ENCODE measurements at places on chromosomes 5 and 9. TPM values are rescaled to one million over a fixed set of nuclear protein-coding genes. Genes with fewer than 3 reads are reported as not detected.

DNA sequence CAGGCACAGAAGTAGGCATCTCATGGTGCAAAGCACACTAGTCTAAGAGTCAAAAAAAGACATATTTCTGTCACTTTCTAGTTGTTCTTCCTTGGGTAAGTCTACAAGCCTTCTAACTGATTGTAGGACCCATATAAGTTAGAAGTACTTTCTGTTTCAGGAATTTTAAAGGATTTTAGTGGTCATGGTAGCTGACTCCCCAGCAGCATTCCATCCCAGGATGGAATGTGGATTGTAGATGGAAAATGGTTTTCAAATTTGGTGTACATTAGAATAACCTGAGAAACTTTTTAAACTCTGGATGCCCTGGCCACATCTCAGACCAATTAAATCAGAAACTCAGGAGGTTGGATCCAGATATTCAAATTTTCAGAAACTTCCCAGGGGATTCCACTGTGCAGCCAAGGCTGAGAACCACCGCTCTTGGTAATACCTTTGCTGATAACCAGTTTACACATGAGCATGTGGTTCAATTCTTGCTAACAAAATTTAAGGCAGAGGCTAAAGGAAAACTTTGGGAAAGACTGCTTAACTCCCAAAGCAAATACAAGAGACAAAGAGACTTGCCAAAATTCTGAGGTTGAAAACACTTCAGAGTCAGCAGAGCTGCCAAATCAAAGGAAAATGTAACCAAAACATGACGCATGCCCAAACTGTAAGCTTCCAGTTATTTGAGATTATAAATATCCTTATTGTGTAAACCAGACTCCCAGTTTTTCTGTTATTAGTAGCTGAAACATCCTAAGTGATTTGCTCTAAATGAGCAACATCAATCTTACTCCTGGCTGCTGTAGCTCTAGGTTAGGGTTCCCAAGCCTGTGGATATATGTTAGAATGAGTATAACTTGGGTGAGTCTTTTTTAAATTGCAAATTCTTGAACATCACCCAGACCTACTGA is 145.4 kb upstream of the MTAP start:
- no peak overlapping the region for H3K4me3 ChIP-seq
- H3K36me3 ChIP-seq, result no peaks in the 10 kb centered on the region
- no peak for DNase-seq
- H3K4me1 ChIP-seq, result no peaks in the 10 kb centered on the region

- H3K4me3 ChIP-seq, result no peak overlapping the region
- no peaks in the 10 kb centered on the region for H3K36me3 ChIP-seq
- no peak overlapping the region for H3K27ac ChIP-seq
Measured at GRCh38 chr9:92962846-92963245, 15.5 kb downstream of the FGD3 start.

DNA sequence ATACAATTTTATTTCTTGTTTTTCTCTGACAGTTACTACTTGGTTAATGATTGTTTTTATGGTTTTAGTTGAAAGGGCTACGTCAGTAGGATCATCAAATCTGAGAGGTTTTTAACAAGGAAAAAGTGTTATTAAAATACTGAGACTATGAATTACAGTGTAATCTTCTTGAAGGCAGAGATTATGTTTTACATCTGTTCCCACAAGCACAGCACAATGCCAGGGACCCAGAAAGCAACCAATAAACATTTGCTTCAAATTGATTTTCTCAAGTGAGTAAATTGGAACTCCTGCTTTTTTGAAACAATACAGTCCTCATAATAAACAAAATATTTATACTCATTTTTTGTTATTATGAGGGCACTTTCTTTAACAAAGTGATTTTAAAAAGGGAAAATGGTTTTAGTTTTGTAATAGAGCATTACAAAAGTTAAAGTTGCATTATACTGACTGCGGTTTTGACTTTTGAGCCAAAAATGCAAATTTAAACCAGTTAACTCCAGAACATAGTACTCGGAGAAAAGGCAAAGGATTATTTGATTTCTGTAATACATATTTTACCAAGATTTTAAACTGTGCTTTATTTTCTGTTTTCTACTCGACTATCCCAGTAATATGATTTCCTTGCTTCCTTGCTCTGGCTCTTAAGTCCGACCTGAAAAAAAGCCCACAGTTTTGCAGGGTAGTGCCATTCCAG is 176.9 kb downstream of the GDNF start:
- H3K27ac ChIP-seq, result no peak overlapping the region
- H3K36me3 ChIP-seq, result no peaks in the 10 kb centered on the region
- H3K4me3 ChIP-seq, result no peak overlapping the region
- no peak for DNase-seq
- no peaks in the 10 kb centered on the region for H3K27me3 ChIP-seq
- no peaks in the 10 kb centered on the region for H3K4me1 ChIP-seq

GRCh38 chr9:124769549-124770358 is 1.4 kb downstream of the NR6A1 start:
- no peaks in the 10 kb centered on the region for H3K27me3 ChIP-seq
- no peaks in the 10 kb centered on the region for H3K4me1 ChIP-seq
- H3K4me3 ChIP-seq, result peak overlapping the region; percentile 83
- DNase-seq, result no peak

GRCh38 chr5:167934551-167934971 is 356.9 kb upstream of the WWC1 start:
- peak overlapping the region; percentile 78 for H3K27ac ChIP-seq
- H3K4me1 ChIP-seq, result no peaks in the 10 kb centered on the region
- no peaks in the 10 kb centered on the region for H3K36me3 ChIP-seq
- no peak for DNase-seq
- no peaks in the 10 kb centered on the region for H3K27me3 ChIP-seq

- H3K27me3 ChIP-seq, result no peaks in the 10 kb centered on the region
- no peak overlapping the region for H3K27ac ChIP-seq
- H3K4me1 ChIP-seq, result no peaks in the 10 kb centered on the region
- no peaks in the 10 kb centered on the region for H3K36me3 ChIP-seq
Measured at GRCh38 chr5:110823571-110823970, 84.8 kb downstream of the SLC25A46 start.

GRCh38 chr9:97534961-97535594 is 33.6 kb downstream of the TMOD1 start:
- no peak overlapping the region for H3K4me3 ChIP-seq
- no peak for DNase-seq
- H3K4me1 ChIP-seq, result peaks cover 50% of the 10 kb centered on the region
- H3K27me3 ChIP-seq, result no peaks in the 10 kb centered on the region

GRCh38 chr5:61229416-61229815 is 67.1 kb upstream of the SMIM15 start:
- no peak for DNase-seq
- no peak overlapping the region for H3K4me3 ChIP-seq
- H3K27ac ChIP-seq, result no peak overlapping the region
- no peaks in the 10 kb centered on the region for H3K36me3 ChIP-seq
- no peaks in the 10 kb centered on the region for H3K4me1 ChIP-seq
- H3K27me3 ChIP-seq, result no peaks in the 10 kb centered on the region

DNA sequence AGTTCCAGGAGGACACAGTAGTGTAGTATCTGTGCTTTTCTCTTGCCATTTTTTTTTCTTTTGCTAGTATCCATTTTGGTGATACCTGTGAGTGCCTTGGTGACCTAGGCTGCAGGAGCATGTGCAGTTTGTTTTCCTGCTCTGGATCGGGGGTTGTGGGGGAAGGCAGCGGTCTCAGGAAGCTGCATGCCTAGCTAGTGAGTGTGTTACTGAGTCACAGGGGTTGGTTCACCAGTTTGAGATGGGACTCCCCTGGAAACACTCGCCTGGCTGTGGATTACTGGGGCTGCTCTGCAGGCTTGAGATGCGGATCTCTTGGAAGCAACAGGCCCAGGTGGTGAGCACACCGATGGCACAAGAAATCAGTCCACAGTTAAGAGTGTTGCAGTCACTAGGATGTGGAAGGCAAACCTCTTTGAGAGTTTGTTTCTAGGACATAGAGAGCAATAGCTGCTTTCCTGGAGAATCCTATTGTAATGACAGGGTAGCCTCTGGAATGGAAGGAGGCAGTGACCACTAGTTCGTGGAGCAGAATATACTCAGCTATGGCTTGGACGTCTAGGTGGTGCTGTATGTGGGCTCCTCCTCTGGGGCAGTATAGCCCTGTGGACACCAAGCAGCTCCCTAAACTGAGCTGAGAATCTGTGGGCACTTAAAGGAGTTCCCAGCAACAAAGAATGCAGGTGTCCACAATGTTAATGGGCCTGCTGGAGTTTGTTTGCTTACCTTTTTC is 20.0 kb upstream of the SPATA31E1 start:
- no peaks in the 10 kb centered on the region for H3K27me3 ChIP-seq
- H3K4me3 ChIP-seq, result no peak overlapping the region
- H3K4me1 ChIP-seq, result no peaks in the 10 kb centered on the region
- no peak for DNase-seq
- H3K36me3 ChIP-seq, result no peaks in the 10 kb centered on the region

- no peak overlapping the region for H3K27ac ChIP-seq
- H3K27me3 ChIP-seq, result no peaks in the 10 kb centered on the region
- H3K4me3 ChIP-seq, result no peak overlapping the region
- no peaks in the 10 kb centered on the region for H3K36me3 ChIP-seq
Measured at GRCh38 chr9:32587901-32588300, 14.9 kb upstream of the NDUFB6 start.

- H3K27me3 ChIP-seq, result no peaks in the 10 kb centered on the region
- H3K4me1 ChIP-seq, result peaks cover 14% of the 10 kb centered on the region
- H3K36me3 ChIP-seq, result no peaks in the 10 kb centered on the region
Measured at GRCh38 chr9:137353223-137354152, 51.4 kb upstream of the NRARP start.

DNA sequence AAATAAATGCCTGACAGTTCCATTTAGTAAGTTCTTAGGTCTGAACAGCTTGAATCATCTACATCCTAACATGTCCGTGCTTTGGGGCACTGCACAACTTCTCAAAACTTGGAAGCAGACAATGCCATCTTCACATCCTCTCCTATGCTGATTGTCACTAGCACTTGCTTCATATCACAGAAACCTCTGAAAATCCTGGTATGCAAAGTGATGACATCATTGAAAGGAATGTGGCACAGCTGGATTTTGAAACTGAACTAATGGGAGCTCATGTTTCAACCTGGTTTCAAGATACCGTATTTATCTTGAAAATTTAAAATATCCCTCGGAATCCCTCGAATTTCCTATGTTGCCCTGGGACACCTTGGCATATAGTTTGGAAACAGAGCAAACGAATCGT is 490.2 kb upstream of the DAP start:
- H3K27ac ChIP-seq, result no peak overlapping the region
- no peak overlapping the region for H3K4me3 ChIP-seq
- no peak for DNase-seq
- H3K27me3 ChIP-seq, result no peaks in the 10 kb centered on the region
- H3K4me1 ChIP-seq, result no peaks in the 10 kb centered on the region

- H3K4me1 ChIP-seq, result no peaks in the 10 kb centered on the region
- no peaks in the 10 kb centered on the region for H3K36me3 ChIP-seq
- no peak for DNase-seq
- no peaks in the 10 kb centered on the region for H3K27me3 ChIP-seq
Measured at GRCh38 chr5:15577831-15578230, 77.9 kb downstream of the FBXL7 start.

- no peaks in the 10 kb centered on the region for H3K36me3 ChIP-seq
- no peaks in the 10 kb centered on the region for H3K27me3 ChIP-seq
- DNase-seq, result no peak
- H3K4me1 ChIP-seq, result no peaks in the 10 kb centered on the region
- no peak overlapping the region for H3K27ac ChIP-seq
- no peak overlapping the region for H3K4me3 ChIP-seq
Measured at GRCh38 chr5:143938230-143938629, 126.3 kb downstream of the HMHB1 start.

DNA sequence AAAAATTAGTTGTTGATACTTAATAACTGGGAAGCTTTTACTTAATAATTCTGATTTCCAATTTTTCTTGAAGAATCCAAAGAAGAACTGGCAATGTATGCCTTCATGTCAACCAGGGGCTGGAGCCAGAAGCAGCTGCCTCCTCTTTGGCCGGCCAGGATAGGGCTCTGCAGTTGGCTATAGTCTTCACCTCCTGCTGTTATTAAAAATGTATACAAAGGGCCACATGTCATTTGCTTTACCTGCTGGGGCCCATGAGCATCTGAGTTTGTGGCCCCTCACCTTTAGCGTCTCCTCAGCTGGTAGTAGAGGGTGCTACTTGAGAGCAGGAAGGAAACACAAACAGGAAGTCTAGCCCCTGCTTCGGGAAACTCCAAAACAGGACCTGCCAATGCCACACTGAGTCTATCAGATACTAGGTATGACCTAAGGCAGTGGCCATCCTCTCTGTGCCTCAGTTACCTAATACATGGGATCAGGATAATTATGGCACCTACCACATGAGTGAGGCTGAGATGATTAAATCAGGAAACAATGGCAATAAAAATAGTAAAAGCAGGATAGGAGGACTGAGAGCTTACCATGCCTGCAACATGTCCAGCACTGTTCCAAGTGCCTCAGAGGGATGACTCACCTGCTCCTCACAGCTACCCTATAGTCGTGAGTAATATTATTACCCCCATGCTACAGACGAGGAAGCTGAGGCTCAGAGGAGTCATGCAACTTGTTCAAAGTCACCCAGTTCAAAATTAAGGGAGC is 21.3 kb downstream of the CCDC69 start:
- peaks cover 41% of the 10 kb centered on the region for H3K36me3 ChIP-seq
- H3K27ac ChIP-seq, result no peak overlapping the region
- no peak overlapping the region for H3K4me3 ChIP-seq
- H3K27me3 ChIP-seq, result no peaks in the 10 kb centered on the region

DNA sequence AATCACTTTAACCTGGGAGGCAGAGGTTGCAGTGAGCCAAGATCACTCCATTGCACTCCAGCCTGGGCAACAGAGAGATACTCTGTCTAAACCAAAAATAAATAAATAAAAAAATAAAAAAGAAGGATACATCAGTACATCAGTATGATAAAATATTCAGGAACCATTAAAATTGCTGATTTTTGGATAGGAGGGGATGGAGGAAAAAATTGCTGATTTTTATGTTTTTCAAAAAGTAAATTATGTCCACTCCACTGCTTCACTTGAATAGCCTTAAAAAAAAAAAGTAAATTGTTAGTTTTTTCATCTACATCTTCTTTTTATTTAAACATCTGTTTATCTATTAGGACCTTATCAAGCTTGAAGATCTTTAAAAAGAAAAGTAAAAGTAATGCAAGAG is 7.4 kb upstream of the GAPVD1 start:
- no peaks in the 10 kb centered on the region for H3K36me3 ChIP-seq
- H3K27ac ChIP-seq, result no peak overlapping the region
- no peak for DNase-seq
- H3K27me3 ChIP-seq, result no peaks in the 10 kb centered on the region

- no peak overlapping the region for H3K4me3 ChIP-seq
- no peaks in the 10 kb centered on the region for H3K4me1 ChIP-seq
Measured at GRCh38 chr5:9411142-9411541, 134.7 kb downstream of the SEMA5A start.

GRCh38 chr9:114266969-114267368 is 55.9 kb upstream of the ORM1 start:
- H3K27ac ChIP-seq, result no peak overlapping the region
- no peaks in the 10 kb centered on the region for H3K27me3 ChIP-seq
- H3K4me1 ChIP-seq, result no peaks in the 10 kb centered on the region
- DNase-seq, result no peak
- H3K4me3 ChIP-seq, result no peak overlapping the region
- no peaks in the 10 kb centered on the region for H3K36me3 ChIP-seq

GRCh38 chr9:73037613-73038012 is 84.8 kb upstream of the ALDH1A1 start:
- no peaks in the 10 kb centered on the region for H3K4me1 ChIP-seq
- no peak overlapping the region for H3K27ac ChIP-seq
- no peaks in the 10 kb centered on the region for H3K27me3 ChIP-seq
- DNase-seq, result no peak
- H3K4me3 ChIP-seq, result no peak overlapping the region

The PCDHGA10 gene
- 4.8 TPM for total RNA-seq

The PCDHB10 gene
- total RNA-seq, result 2.0 TPM

The ADGRD2 gene
- not detected for total RNA-seq

The FCHSD1 gene
- 6.4 TPM for total RNA-seq

The SPINK5 gene
- total RNA-seq, result 2.3 TPM

The C9orf50 gene
- not detected for total RNA-seq

The CCNJL gene
- 5.5 TPM for total RNA-seq

Data from right atrium auricular region (tissue), 2 donors.